NCI-H345 (cell line): ENCODE measurements at places on chromosomes 5 and 9.

DNA sequence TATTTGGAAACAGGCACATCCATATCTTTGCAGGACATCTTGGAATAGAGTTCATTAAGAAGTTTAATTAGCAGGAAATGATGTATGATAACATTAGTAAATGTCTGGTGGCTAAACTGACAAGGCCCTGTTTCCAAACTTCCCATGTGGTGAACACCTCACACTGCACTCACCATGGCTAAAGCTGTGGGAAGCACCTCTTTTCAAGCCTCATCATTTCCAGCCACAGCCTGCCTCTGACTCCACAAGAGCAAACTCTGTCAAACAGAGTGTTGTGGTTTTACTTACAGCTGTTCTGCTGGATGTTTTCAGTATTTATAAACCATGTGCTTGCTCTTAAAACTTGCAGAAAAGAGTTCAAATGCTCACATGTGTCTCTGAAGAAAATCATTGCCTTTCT lies 14.9 kb upstream of the NDUFB6 start:
- no peak for DNase-seq

GRCh38 chr9:35366627-35367026 lies 123.3 kb upstream of the RUSC2 start:
- DNase-seq = no peak

GRCh38 chr5:117494188-117494587 lies 919.6 kb upstream of the SEMA6A start:
- DNase-seq = no peak

DNA sequence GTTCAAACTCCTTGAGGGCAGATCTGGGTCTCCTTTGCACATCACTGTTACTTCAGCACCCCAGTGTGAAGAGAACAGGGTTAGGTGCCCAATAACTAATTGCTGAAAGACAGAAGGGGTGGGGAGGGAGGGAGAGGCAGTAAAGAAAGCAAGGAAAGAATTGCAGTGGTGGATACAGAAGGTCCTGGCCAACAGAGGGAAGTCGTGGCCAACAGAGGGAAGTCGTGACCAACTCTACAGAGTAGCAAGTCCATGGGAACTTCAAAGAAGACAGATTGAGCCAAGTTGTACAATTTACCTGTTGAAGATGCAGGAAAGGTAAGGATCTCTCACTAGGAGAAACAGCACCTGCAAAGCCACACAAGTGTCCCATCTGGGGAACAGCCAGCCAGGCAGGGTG lies 27.0 kb downstream of the CCNJL start:
- no peak for DNase-seq

DNA sequence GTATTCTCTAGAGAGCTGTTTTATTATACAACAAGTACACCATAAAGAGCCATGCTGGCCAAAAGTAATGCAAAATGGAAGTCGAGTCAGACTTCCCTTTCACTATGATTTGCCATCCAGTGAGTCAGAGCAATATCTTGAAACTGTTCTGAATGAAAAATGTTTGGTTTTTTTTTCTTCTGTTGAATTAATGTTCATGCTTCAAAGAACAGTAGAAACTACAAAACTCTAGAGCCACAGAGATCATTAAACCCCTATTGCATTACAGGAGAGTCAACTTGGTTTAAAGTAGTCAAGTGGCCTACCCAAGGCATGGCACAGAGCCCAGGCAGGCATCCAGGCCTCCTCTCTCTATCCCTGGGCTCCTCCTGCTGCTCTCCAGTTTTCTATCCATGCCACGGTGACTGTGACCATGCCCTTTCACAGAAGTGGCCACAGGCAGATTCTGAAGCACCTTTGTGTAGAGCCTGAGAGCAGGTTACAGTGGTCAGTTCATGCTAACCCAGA lies 358.9 kb downstream of the DEPDC1B start:
- no peak for DNase-seq

DNA sequence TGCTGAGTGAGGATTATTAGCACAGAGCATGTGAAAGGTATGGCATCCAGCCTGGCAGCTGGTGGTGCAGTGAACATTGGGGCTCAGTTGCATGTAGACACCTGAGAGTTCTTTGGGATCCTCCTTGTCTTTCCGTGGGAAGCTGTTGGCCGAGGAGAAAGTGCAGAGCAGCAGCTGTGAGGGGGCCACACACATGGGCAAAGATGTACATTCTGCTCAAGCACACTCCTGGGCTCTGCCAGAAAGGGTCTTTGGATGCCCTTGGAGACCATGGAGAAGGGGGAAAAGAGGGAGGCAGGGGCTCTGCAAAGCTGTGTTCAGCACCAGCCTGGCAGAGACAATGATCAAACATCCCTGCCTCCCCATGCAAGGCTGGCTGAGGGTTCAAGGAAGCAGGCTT lies 138.7 kb upstream of the PITX1 start:
- DNase-seq = no peak

DNA sequence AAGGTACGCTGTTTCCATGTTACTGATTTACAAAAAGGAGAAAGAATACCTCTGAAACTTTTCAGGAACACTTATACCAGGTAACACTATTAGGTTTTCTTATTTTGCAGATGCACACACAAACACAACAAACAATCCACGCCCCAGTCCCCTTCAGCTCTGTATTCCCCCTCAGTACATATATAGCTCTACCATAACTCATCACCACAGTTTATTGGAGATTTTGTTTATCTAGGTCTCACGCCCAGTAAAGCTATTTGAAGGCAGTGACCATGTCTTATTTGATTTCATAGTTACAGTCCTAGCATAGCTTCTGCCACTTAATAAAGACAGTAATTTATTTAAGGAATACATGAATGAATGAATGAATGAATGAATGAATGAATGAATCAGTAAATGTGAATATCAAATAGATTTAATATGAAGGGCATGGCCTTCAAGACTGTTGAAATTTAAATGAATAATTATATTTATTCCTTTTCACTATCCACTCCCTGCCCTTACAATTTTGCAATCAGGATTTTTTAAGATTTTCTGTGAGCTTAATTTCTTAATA lies 32.9 kb downstream of the INVS start:
- no peak for DNase-seq

GRCh38 chr5:62077823-62078550 lies 228.0 kb upstream of the KIF2A start:
- no peak for DNase-seq

GRCh38 chr5:89994266-89994665 lies 415.3 kb downstream of the CETN3 start:
- DNase-seq = no peak

DNA sequence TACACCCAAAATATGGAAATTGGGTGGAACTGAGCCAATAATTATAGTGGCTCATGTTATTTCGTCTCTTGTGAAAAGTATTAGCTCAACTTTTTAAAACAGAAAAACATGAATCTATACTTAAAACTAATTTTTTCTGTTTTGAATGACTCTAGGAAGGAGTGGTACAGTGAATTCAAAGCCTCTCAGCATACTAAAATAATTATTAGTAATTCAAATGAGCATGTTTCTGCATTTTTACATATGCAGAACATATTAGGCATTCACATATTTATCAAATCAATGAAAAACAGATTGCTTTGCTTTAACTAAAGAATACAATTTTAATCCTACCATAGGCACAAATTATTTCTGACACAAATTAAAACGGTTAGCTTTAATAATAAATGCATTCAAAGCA lies 54.3 kb downstream of the CSNK1A1 start:
- no peak for DNase-seq

DNA sequence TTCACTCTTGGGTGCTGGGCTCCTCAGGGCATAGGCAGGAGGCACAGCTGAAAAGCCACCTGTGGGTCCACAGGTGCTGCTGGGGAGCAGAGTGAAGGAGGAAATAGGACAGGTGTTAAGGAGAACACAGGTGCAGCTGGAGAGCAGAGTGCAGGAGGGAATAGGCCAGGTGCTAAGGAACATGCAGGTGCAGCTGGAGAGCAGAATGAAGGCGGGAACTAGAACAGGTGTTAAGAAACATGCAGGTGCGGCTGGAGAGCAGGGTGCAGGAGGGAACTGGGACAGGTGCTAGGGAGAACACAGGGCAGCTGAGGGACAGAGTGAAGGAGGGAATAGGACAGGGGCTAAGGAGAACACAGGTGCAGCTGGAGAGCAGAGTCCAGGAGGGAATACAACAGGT lies 43.8 kb upstream of the PLEKHG4B start:
- peak; percentile 58 for DNase-seq

GRCh38 chr9:97301974-97302373 lies 5.5 kb upstream of the CCDC180 start:
- DNase-seq = no peak

- no peak for DNase-seq
Measured at GRCh38 chr9:94936419-94936818, 209.9 kb downstream of the AOPEP start.

- DNase-seq = no peak
Measured at GRCh38 chr5:91106842-91107511, 276.1 kb downstream of the ARRDC3 start.

GRCh38 chr5:176171171-176171760 lies 67.0 kb upstream of the SIMC1 start:
- no peak for DNase-seq

DNA sequence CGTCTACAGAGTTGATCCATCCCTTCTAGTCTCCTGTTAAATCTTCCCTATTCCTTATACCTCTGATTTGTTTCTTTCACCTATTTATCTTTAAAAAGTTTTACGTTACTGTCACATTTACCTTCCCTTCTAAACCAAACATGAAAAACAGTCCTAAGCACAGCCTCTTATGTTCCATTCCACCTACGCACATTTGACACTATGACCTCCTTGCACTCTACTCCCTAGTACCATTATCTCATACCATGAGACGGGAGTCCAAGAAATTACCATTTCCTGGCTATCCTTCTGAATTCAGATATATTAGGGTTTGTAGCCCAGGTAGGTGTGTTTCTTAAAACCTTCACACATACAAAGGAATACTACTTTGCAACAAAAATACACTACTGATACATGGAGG lies 25.1 kb downstream of the FNIP1 start:
- DNase-seq = no peak

DNA sequence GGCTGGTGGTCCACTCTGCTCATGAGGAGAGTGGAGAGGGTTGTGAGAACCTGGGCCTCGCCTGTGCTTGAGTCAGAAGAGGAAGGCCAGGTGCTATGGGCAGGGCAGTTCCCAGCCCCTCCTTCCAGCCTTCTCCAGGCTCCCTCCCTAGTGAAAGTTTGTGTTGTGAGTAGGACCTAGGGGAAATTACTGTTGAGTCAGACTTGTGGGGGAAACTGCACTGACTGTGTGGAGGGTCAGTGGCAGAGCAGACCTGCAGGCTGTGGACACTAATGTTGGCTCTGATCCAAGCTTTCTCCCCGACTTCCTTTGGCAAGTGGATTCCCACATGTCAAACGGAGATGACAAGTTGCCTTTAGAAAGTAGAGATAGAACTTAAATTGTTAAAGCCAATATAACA lies 102.6 kb downstream of the ARHGAP26 start:
- DNase-seq = no peak

DNA sequence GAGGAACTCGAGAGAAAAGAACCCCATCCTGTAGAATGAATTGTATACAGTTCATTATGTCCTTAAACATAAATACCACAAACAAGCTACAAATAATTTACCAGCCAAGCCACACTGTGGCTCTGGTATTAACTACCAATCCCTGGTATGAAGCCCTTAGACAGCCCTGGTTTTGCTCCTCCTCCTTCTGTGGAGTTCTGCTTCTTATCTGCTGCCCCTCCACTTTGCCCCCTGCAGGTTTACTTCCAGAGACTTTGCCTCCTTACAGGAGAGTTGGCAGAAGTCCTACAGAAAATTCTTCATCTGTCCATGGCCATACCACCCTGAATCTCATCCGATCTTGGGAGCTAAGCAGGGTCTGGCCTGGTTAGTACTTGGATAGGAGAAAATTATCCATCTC lies 219.8 kb downstream of the ACTL7B start:
- DNase-seq = no peak

GRCh38 chr5:58346041-58346440 lies 113.8 kb downstream of the PLK2 start:
- no peak for DNase-seq

GRCh38 chr5:1763548-1763911 lies 36.1 kb downstream of the MRPL36 start:
- DNase-seq = peak; percentile 5

- no peak for DNase-seq
Measured at GRCh38 chr9:129471201-129472019, 149.5 kb downstream of the C9orf50 start.

DNA sequence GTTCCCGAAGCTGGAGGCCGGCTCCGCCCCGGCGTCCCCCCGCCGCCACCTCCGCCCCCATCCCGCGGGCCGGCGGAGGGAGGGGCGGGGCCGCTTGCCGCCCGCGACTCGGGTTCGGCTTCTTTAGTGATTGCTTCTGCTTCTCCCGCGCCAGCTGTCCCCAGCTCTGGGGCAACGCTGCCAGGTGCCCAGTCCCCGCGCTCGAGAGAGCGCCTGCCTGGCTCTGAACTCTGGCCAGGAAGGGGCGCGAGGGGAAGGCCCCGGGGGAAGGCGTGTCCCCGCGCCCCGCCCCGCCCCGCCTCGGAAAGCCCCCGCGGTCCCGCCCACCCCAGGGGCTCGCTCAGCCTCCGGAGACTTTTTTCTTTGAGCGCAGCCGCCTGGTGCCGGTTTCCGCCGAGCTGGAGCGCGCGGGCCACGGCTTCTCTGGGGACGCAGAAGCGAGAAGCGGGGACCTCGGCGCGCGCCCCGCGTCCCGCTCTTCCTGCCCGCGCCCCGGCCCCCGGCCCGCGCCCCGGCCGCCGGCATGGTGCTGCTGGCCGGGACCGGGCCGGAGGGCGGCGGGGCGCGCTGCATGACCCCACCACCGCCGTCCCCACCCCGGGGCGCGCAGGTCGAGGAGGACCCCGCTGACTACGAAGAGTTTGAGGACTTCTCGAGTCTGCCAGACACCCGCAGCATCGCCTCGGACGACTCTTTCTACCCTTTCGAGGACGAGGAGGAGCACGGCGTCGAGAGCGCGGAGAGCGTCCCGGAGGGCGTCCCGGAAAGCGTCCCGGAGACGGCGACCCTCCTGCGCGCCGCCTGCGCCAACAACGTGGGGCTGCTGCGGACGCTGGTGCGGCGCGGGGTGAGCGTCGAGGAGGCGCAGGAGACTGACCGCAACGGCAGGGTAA lies at the start of gene ANKRD33B:
Gene ANKRD33B (plus strand): TSS at position 126 of the 893 bp plus-strand sequence. CDS start 398 bp downstream, at position 524.
- peak; percentile 68 for DNase-seq

- DNase-seq = no peak
Measured at GRCh38 chr5:169876386-169876785, 103.9 kb downstream of the INSYN2B start.

DNA sequence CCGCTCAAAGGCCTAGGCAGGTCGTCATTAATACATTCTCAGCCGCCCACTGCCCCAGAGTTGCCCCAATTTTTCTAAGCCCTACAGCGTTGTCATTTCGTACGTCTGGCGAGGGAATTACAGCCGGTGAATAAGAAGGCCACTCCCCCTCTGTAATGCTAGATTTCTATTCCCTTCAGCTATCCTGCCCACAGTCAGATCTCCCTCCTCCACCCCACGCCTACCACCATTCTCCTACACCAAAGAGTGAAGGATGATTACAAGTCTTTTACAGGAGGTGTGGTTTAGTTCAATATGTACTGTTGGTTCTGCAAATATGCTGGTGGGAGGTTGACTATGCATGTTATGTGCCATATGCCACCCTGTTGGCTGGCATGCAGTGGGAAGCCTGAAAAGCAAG lies 83.7 kb upstream of the SMIM15 start:
- no peak for DNase-seq

DNA sequence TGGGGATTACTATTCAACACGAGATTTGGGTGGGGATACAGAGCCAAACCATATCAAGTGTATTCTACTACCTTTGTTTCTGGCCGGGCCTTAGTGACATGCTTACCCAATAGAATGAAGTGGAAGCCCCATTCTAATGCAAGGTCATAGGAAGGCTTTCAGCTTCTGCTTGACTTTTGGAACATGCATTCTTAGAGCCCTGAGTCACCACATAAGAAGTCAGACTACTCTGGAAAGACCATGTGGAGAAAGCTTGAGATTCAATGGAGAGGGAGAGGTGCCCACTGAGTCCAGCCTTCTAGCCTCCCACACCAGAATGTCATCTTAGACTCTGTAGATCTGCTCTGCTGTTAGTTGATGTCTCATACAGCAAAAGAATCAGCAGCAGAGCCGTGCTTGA lies 155.7 kb upstream of the FBN2 start:
- no peak for DNase-seq
